ENCODE measurements at places on chromosomes 11 and 22.

- DNase-seq: peak; percentile 41
Observed at GRCh38 chr11:64146036-64146955, 19.6 kb downstream of the MACROD1 start.

GRCh38 chr22:43110927-43111623 lies 525 bp downstream of the BIK start:
- peak; percentile 6 for DNase-seq

- no peak for DNase-seq
Observed at GRCh38 chr11:1336836-1337646, 27.6 kb upstream of the TOLLIP start.

GRCh38 chr11:85974122-85974521 lies 94.8 kb downstream of the PICALM start:
- no peak for DNase-seq

DNA sequence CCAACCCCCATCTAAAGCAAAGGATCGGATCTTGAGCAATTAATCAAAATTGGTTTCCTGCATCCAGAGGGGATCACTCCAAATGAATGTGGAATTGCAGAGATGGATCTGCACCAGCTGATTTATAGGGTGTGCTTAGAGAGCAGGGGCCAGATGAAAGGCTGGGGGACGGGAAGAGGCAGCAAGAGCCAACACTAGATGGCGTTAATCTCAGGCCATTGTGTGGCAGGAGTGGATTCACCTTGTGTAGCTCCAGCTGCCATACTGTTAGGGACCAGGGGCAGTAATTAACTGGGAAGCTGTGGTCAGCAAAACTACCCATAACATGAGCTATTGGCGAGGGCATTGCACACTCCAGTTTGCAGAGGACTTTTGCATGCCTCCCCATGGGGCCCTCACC lies 35.6 kb downstream of the SERPINH1 start:
- peak; percentile 13 for DNase-seq

DNA sequence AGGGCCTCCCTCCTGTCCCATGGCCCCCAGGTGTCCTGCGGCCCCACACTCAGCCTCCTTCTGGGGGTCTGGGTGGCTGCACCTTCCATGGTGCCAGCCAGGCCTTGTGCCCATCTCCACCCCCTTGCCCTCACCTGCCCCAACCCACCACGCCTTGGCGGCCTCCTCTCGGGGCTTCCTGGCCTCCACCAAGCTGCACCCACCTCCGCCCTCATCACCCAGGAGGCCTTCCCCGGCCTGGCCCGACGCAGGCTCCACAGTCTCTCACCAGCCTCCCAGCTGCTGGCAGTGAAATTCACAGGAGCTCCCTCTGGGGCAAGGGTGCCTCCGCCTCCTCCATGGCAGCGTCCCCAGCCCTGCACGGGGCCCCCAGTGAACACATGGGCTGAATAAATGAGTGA lies 35.9 kb upstream of the WNT7B start:
- no peak for DNase-seq

DNA sequence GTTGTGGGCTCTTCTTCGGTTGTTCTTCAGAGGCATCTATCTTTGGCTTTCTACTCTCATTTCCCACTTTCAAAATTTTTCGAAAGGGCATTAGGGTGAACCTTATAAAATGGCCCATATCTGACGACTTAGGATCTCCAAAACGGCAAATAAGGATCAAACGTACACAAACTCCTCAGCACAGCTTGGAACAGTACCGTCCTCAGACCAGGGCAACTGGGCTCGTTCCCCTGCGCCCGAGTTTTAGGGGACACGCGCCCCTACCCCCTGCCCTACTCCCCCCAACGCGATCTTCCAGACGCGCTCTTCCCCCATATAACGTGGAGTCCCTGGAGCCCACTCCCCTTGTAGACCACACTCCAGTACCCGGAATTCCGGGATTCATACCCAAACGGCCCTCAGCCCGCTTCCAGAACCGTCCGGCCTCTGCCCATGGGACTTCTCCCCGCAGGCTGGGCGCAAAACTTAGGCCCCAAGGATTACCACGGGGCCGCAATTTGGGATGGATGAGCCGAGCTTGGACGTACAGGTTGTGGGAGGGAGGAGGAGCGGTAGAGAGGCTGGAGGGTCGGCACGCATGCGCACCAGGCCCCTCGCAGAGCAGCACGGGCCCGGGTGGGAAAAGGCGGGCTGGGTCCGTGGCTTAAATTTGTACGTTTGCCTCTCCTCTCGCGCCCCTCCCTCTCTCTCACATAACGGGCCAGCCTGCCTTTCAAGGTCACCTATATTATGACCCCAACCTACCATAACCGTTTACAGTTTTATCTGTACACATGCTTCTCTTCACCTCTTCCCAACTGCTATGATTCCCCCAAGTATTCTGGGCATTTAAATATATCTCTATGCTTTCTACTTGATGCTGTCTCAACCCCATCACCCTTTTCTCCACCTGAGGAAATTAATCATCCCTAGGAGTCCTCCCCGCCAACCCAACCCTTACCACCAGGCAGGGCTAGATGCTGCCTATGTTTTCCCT lies 3.4 kb downstream of the CCDC89 start:
- DNase-seq: no peak

DNA sequence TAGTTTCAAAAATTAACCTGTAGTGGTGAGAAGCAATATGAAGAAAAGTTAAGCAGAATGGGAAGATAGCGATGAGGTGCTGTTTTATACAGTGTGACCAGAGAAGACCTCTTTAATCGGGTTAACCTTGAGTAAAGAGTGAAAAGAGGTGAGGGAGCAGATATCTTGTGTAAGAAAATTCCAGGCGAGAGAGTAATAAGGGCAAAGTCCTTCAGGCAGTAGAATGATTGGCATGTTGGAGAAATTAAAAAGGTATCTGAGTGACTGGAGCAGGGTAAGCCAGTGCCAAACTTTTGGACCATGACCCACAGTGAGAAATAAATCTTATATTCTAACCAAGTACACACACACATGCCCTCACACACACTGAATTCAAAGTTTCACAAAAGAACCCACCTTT lies 374.7 kb upstream of the LARGE1 start:
- DNase-seq: no peak

DNA sequence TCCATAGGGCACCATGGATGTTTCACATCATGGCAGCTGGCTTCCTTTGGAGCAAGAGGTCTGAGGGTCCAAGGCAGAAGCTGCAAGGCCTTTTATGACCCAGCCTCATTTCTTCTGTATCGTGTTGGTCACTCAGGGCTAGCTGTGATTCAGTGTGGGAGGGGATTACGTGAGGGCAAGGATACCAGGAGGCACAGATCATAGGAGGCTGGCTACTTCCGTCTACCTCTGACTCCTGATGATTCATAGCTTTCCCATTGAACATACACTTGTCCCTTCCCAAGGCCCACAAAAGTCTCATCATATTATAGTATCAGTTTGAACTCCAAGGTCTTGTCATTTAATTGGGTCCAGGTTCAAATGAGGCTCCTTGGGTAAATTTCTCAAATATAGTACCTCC lies 135.3 kb upstream of the ZBED5 start:
- DNase-seq: no peak
